ENCODE measurements at places on chromosomes 13 and 19. TPM values are rescaled to one million over a fixed set of nuclear protein-coding genes. Genes with fewer than 3 reads are reported as not detected.

DNA sequence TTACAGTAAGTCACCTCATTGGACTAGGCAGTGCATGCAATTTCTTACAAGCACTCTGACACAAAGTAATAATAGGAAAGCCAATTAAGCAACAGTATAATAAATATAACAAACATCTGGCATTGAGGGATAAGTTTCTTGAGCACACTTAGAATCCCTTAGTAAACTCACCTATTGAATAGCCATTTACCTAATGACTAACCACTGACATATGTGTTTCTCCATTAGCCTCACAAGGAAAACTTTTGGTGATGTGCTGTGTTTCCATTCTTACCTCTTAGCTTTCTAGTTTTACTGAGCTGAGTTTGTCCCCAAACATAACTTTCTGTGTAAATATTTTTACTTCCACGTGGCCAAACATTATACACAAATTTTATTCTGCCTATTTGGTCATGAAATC is 47.4 kb upstream of the PCDH9 start:
- DNase-seq = no peak

DNA sequence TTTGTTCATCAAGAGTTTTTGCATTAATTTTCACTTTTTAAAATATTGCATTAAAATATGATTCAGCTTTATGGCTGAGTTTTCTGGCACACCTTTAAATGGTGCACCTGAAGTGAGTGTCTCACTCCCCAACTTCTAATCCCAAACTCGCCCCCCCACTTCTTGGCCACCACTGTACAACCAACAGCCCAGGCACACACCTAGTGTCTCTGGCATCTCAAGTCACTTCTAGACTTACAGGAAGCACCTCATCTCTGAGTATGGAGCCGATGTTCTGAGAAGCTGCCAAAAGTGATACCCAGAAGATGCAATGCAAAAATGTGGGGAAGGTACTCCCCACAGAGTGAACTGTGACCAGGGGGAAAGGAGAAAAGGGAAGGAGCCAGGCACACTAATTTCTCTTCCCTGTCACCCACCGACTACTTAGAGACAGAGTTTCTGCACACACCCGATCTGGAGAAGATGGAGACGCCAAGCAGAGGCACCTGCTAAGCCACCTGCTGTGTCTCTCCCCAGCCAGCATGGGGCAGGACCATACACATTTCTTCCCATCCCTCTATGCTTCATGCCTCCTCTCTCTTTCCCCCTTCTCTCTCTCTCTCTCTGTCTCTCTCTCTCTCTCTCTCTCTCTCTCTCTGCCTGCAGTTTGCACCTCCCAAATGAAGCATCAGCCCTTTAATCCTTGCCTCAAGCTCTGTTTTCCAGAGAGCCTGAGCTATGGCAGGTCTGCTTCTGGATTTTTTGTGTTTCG is 155.3 kb upstream of the ZNF507 start:
- DNase-seq = no peak

CEACAM19 gene
- total RNA-seq = 1.6 TPM

SELENOW gene
- total RNA-seq = 263 TPM

DNA sequence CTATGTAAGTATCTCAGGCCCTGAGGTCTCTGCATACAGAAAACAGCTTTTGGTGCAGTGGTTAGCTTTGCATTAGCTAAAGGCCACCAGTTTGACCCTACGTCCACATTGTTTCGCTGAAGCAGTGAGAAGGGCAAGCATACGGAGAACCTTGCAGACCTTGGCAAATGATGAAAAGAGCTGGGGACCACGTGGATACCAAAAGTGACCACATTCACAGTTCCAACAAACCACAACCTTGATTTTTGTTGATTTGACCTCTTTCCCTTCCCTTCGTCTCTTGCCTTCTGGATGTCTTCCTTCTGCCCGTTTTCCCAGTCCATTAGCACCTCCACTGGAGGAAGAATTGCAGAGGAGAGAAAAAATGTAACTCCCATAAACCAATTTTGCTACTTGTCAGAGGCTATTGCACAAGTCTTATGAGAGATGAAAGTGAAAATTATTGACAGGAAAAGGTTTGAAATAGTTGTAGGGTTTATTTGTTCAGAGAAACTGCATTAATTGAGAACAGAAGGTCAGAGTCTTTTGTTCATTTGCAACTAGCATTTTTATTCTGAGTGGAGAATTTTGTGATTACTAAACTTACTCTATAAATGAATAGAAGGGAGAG is 293.9 kb upstream of the HTR2A start:
- DNase-seq = no peak

GRCh38 chr13:113766035-113766800 is 7.2 kb downstream of the TMEM255B start:
- DNase-seq = no peak

VSTM1 gene
- total RNA-seq = 1.2 TPM

DNA sequence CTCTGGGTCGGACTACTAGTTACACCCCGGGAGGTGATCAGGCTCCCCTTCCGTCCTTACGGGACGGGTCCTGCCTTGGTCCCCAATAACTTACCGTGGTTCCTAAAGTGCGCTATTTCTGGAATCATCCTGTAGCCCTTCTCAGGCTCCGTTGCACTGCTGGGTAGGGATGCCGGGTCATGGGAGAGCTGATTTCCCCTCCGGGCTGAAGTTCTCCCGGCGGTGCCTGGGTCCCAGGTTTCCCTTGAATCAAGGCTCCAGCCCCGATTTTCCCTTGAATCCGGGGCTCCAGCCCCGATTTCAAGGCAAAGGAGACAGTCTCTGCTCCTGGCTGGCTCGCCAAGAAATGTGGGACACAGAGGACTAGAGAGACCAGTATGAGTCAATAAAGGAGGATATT is 43.4 kb downstream of the ZNF493 start:
- no peak for DNase-seq

- no peak for DNase-seq
Observed at GRCh38 chr13:44157606-44158005, 216.0 kb upstream of the SERP2 start.

DNA sequence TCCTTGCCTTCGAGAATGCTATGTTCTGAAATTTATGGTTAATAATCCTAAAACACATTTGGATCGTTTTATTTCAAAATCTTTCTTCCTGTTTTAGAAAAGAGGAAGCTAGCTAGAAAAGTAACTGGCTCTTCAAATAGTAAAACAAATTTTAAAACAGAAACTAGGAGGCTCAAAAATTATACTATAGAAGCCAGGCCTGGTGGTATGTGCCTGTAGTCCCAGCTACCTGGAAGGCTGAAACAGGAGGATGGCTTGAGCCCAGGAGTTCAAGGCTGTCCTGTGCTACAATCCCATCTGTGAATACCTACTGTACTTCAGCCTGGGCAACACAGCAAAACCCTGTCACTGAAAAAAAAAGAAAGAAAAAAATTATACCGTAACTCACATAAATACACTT is 57.9 kb downstream of the ELF1 start:
- no peak for DNase-seq

TSEN34 gene
- 61.2 TPM for total RNA-seq

DNA sequence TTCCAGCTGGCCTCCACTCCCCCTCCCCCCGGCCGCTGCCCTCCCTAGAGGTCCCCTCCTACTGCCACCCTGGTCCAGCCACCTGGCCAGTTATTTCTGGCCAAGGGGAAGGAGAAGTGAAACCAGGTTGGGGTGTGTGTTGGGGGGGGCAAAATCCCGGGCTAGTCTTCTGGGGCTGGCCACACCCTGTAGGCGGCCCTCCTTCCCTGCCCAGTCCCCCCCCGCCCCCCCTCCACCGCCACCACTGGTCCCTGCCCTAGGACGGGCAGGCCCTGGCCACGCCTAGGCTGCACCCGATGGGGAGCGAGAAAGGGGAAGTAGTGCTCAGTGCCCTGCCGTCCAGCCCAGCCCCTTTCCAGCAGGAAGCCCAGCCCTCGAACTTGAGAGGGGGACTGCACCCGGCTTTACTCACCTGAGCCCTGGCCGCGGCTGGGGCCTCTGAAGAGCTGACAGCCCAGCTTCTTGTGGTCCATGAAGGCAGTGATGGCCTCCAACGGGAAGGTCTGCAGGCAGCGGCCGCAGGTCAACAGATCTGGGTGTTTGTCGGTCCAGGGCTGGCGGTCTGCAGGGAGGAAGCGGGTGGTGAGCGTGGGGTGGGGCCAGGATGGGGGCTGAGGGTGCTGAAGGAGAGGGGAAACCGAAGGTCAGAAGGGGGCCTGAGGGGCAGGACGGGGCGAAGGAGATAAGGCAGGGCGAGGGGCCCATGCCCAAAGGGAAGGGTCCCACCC is 813 bp downstream of the ZNF296 start:
- DNase-seq = peak; percentile 34

GRCh38 chr13:47287291-47287751 is 390.5 kb upstream of the HTR2A start:
- DNase-seq = peak; percentile 33

DNA sequence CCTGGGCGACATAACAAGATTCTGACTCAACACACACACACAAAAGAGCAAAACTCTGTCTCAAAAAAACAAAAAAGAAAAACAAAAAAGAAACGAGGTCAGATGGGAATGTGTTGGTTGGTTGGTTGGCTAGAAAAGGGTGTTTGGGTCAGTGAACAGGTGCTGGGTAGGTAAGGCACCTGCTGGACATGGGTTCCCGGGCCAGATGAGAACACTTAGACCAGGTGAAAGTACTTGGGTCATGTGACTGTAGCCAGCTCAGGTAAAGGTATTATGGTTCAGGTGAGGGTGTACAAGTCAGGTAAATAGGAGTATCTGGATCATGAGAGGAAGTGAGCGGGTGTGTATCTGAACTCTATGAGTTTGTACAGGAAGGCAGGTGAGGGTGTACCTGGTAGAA is 14.5 kb upstream of the ZNF414 start:
- no peak for DNase-seq

C19orf67 gene
- not detected for total RNA-seq

SHISA2 gene
- not detected for total RNA-seq

DNA sequence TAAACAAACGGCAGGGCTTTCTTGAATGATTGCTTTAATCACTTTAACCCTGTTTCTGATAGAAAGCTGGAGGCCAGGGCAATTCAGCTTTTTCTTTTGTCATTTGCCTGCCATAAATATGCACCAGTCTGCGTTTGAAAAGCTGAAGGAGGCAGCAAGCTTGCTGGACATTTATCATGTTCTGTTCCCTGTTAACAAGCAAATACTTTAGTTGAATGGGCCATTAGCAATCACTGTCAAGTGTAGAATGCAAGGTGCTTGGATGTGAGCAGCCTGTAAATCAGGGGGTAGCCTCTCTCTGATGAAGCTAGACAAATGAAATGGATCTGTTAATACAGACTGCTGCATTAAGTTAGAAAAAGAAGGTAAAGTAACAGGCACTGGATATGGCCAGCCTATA is 7.6 kb downstream of the EFNB2 start:
- no peak for DNase-seq

- no peak for DNase-seq
Observed at GRCh38 chr13:50780201-50781015, 63.1 kb downstream of the DLEU7 start.

GRCh38 chr19:58569191-58569942 is 3.8 kb downstream of the MZF1 start:
- DNase-seq = no peak

CCDC122 gene
- 4.6 TPM for total RNA-seq

DNA sequence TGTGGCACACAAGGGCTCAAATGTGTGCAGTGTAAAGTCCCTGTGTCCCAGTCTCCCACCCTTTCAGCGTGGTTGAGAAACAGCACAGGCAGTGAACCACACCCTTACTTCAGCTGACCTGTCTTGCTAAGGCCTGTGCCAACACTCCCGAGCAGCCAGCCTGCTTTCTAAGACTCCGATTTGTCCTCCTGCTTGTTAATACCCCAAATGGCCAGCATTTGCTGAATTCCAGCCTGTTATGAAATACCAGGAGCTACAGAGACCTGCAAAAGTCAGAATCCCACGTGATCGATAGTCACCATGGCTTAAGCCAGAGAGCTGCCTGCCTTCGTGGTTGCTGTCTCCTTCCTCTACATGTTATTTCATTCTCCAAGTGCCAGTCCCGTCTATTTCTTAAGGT is 200.5 kb downstream of the FGF9 start:
- DNase-seq = no peak

DNA sequence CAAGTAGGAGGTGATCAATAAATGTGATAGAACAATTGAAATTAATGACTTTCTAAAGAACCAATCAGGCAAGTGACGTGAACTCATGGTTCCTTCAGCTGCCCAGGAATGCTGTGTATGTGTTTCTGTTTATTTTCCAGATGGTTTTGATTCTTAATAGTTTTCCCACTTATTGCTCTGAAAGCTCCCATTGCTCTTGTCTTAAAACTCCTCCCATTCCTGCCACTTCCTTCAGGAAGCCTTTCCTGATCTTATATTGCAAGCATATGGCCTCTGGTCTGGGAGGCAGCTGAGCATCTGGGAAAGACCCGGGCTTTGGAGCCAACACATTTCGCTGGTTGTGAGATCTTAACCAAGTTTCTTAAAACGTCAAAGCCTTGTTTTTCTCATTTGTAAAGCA is 17.1 kb upstream of the LATS2 start:
- no peak for DNase-seq
